ENCODE measurements at places on chromosomes 1 and 21.

DNA sequence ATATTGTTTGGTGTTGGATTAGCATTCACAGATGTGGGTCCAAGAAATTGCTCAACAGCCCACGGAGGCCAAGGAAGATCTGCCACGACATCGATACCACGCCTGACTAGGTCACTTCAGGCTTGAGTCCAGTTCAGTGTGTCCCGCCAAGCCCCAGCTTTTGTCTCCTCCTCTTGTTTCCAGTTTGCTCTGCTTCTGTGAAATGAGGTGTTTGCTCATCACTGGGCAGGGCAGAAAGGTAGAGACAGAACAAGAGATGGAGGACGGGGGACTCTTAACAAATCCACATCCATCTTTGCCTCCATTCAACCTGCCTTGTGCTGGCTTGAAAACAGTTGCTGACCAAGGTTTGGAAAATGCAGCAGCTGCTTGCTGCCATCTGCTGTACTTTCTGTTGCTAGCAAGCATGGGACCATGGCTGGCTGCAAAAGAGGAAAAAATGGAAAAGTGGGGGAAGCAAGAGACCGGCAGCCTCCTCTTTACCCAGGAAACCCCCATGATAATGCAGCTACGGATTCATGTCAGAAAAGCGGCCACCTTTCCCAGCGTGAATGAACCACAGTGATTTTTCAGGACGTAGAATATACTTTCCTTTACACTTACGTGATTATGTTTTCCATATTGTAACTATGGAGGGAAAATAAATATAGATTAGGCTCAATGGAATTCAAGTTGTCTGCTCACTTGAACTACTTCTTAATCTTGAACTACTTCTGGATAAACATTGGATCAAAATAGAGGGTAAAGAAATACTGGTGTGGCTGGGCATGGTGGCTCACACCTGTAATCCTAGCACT is 80.2 kb upstream of the GREM2 start:
- peak; percentile 55 for DNase-seq

GRCh38 chr1:65658122-65658521 is 134.6 kb upstream of the PDE4B start:
- no peak for DNase-seq

GRCh38 chr1:165153182-165153581 is 203.3 kb downstream of the LMX1A start:
- no peak for DNase-seq

DNA sequence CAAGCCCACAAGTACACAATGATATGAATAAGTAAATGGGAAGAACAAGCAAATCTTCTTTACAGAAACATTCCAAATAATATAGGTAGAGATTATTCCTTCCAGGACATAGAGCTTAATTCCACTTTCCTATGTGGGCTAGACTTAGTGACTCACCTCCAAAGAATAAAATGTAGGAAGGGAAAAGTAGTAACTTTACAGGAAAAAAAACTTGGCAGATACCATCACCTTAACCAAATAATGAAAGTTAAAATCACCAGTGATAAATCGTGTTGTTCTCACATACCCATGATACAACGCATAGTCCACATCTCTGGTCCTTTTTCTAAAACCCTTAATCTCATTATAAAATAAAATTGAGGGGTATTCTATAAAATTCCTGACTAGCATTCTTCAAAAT is 260.8 kb downstream of the SPATA17 start:
- no peak for DNase-seq

- no peak for DNase-seq
These were observed 698.6 kb downstream of the PLA2G4A start for GRCh38 chr1:187527346-187527745.

DNA sequence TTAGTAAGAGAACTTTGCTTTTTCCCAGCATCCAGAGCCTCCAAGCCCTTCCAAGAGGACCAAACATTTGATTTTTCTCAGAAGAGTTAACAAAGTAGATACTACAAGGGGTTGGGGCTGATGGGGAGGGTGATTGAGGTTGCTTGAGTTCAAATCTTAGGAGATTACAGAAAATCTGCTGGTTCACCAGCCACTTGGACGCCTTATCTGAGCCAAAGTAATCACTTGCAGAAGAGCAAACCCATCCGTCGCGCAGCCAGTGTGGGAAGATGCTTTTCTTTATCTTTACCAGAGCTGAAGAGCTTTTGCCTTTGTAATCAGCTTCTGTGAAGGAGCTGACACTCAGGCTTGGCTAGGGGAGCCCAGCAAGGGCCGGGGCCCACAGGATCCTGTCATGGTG is 91.9 kb upstream of the CTTNBP2NL start:
- no peak for DNase-seq

All from testis (tissue), 5 donors.